Stimulated activated memory B cell treated with anti-CD40 and anti-IgM and Interleukin-4, amounts not matched to agents 10 μg/mL and 1 μg/mL and 100 μg/mL, for 72 hours (primary cell): ENCODE measurements at places on chromosomes 11 and 22.
A peak's percentile ranks its signal among the peaks of the same experiment; 100 is the strongest.

DNA sequence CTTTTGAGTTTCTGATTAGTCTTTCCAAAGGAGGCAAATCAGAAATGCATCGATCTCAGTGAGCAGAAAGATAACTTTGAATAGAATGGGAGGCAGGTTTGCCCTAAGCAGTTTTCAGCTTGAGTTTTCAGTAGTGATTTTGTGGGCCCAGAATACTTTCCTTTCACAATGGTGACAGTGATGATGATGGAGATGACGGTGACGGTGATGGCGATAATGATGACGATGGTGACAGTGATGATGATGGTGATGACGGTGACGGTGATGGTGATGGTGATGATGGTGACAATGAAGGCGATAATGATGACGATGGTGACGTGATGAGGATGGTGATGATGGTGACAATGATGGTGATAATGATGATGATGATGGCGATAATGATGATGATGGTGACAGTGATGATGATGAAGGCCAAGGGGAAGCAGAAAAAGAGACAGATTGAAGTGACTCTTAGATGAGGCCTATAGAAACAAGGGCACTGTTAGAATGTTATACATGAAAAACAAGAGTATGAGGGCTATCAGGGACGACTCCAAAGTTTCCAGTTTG, 153.4 kb upstream of the B3GAT1 start:
- no peak for ATAC-seq

DNA sequence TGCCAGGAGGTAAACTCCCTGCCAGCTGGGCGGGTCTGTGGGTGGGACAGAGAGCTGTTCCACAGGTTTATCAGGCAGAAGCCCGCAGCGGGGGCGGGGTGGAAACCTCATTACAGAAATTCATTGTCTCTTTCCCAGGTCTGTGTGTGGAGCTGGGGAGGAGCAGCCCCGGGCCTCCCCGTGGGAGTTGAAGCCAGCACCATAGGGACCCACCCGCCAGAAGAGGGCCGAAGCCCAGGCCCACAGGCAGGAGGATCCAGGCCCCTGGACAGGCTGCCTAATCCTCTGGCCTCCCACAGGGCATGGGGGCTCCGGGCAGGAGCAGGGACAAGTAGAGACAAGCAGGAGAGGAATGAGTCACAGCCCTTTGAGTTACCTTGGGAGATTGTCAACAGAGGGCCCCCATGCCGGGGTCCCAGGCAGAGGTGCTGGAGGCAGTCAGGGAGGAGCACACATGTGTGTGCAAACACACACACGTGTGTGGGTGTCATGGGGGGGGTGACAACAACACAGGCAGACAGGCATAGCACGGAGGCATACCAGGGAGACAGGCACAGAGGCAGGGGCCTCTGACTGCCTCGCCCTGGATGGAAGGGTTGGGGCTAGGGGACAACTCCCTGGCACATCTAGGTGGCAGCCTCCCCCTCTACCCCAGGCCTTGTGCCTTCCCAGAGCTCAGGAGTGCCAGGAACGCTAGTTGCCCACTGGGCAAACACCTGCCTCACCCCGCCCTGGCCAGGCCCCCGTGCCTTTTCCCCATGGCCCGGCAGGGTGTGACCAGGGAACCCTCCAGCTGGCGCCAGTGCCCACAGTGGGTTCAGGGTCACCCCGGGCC, 1.4 kb downstream of the CDC42BPG start:
- no peak for ATAC-seq

GRCh38 chr11:8638300-8638699, 44.2 kb downstream of the TRIM66 start:
- ATAC-seq: no peak

DNA sequence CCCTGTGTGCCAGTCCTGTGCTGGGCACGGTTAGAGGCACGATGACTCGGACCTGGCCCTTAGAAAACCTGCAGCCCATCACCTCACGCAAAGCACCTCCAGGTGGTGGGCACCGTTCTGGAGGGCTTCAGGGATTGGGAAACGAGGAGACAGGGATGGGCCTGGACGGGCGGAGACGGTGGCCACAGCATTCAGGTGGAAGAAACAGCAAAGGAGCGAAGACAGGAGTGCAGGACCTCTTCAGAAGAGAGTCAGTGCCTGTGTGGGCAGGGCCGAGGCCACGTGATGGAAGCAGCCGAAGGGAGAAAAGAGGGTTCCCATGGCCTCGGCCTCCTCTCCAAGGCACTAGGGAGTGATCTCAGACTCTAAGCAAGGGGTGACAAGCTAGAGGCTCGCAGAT, 8.1 kb upstream of the SLC22A12 start:
- no peak for ATAC-seq

DNA sequence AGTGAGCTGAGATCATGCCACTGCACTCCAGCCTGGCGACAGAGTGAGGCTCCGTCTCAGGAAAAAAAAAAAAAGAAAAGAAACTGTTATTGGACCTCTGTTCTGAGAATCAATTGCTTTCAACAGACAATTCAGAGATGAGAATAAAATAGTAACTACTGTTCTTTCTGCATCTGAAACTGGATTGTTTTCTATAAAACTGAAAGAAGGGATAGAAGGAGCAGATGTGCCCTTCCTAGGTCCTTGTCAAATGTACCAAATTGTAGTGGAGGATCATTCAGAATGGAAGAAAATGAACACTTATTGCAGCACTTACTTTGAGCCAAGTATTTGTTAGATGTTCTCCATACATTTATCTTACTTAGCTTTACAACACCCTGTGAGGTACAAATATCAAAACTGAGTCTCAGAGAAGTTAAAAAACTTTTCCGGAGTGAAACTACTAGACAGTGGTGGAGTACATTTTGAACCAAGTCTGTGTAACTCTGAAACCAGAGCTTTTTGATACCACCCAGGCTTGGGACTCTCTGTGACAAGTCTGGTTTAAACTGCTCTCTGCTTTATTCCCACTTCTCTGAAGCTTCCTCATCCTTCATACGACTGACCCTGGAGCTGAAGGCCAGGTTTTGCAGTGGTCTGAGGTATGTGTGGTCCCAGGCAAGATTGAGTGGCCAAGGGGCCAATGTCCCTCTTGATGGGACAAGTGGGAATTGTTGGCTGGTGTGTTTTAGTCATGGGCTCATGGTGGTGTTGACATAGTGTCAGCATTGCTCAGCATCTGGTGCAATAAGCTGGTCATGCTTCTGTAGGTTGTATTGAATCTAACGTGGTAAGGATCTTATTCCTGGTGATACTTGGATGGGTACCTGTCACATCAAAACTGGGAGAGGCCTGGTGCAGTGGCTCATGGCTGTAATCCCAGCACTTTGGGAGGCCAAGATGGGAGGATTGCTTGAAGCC, 48.2 kb upstream of the CCDC134 start:
- no peak for ATAC-seq

- no peak for ATAC-seq
Observed at GRCh38 chr11:17161515-17161914, 46.3 kb downstream of the PIK3C2A start.

GRCh38 chr11:128814856-128815705, 52.0 kb downstream of the KCNJ1 start:
- no peak for ATAC-seq

- ATAC-seq: no peak
Observed at GRCh38 chr11:521177-521688, 14.1 kb downstream of the HRAS start.

DNA sequence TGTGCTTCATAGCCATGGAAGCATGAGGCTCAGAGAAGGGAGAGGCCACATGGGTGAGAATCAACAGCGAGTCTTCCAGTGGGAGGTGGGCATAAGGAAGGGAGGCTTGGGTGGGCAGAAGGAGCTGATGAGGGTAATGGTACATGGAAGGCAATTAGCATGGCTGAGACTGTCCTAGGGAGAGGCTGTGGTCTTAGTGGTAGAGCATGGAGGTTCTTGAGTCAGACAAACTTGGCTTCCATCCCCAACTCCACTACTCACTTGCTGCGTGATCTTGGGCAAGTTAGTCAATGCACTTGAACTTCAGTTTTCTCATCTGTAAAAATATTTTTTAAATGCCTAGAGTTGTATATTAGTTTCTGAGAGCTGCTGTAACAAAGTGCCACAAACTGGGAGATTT, 227.2 kb upstream of the E2F8 start:
- ATAC-seq: no peak

DNA sequence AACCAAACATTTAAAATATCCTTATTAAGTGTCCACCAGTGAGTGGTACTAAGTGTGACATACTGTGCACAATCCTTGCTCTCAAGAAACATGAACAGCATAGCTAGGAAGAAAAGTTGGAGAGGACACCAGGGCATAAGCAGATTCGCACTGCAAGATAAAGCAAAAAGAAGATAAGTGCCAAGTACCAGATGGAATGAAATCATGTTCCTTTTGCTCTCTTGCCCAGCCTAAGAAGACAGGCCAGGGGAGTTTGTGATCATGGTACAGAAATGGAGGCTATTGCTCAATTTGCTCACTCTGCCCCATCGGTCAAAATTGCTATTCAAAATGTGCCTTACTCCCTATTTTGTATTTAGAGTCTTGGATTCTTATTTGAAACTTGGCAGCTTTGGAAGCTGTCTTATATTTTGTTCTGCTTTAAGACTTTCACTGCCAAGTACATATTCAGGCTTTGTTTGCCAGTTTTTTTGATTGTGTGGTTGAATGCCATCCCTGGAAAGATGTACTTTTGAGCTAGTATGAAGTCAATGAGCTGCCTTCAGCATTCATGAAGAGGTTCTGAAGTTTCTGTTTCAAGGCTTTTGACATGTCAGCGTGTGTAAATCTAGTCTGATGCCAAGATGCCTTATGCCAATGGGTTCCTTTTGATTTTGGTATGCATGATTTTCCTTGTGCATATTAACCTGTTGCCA, 90.3 kb downstream of the PAX6 start:
- no peak for ATAC-seq

DNA sequence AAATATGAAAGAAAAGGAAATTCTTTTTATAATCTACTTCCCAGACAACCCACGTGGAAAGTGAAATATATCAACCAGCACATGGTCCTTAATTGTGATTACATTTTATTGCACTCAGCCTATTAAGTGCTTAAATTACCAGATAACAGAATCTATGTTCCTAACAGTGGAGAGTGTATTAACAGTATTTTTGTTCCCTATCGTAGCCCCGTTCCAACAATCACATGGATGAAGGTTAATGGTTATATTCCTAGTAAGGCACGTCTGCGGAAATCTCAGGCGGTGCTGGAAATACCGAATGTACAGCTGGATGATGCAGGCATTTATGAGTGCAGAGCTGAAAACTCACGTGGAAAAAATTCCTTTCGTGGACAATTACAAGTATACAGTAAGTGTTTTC, 626.1 kb upstream of the ARHGAP42 start:
- no peak for ATAC-seq

DNA sequence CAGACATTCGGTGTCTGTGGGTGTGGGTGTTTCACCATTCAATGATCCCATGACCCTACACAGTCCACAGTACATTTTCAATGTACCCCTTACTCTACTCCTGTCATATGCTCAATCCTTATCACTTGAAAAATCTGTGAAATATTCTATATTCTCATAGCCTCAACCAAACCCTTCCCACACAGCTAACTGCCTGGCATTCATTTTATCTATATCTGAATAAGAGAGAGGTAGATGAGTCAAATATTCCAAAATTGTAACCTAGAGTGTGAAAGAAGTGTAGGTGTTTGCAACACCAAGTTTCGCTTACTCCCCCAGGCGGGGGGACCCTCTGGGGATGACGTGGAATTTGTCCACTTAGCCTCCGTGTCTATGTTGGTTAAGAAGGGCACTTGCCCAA, 354.8 kb downstream of the ETS1 start:
- no peak for ATAC-seq

DNA sequence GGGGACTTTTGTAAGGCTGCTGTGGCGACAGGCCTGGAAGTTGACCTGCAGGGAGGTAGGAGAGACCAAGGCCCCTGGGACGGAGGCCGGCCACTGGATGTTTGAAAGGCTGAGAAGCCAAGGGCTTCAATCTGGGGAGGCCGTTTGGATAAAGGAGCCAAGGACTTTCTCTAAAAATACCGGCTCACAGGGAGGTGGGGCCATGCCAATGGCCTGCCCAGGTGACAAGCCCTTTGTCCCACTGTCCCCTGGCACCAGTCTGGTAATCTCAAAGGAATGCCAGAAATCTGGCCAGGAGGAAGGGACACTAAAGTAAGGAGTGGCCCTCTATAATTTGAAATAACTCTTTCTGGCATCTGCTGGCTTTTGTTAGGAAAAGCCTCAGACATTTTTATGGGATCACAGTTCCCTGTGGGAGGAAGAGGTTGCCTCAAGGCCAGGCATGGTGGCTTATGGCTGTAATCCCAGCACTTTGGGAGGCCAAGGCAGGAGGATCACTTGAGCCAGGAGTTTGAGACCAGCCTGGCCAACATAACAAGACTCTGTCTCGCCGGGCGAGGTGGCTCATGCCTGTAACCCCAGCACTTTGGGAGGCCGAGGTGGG, 1.9 kb upstream of the CHKA start:
- ATAC-seq: no peak

DNA sequence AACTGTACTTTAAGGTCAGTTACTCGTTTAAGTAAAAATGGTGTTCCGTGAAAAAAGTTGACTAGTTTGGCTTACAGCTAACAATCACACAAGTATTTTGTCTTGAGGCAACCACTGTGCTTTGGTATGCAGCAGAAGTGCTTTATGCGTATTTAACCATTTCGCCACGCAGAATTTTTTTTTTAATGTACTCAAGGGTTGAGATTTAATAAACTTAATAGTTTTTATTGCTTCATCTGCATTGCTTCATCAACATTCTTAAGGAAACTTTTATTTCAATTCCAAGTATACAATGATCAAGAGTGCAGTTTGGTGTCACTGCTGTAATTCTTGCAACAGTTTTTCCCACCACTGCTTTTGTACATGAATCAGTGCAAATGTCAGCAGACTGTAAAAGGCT, 66.4 kb downstream of the ZNRF3 start:
- ATAC-seq: no peak

DNA sequence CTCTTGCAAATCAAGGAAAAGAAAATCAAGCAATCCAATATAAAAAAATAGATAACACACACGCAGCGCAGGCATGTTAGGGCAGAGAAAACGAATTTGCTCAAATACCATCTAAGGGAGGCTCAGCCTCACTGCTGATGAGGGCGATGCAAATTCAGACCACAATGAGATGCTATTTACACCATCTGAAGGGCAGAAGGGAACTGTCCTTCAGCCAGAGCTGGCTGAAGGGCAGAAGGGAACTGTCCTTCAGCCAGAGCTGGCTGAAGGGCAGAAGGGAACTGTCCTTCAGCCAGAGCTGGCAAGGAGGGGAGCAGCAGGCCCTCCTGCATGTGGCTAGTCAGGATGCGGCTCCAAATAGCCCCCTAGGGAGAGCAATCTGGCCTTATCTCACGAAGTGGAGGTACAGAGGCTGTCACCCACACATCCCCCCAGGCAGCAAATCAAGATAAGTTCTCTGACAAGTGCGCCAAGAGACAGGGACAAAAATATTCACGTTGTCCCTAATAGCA, 7.6 kb upstream of the SLC39A13 start:
- peak; percentile 82 for ATAC-seq

GRCh38 chr22:20774882-20775281, 969 bp downstream of the SERPIND1 start:
- no peak for ATAC-seq

DNA sequence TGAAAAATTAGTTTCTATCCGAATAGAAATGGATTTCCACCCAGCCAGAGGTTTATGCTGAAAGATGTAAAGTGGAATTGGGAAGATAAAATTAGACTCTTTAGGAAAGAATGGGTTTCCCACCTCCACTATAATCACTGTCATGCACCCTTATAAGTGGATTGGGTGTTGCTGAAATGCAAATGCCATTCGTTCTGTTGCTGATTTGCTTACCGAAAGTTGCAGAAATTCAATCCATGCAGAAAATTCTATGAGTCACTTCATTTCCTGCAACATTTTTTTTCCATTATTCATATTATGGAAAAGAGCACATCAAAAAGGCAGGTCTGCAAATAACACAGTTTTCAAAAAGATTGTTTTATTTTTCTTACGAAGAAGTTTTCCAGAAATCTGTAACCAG, 65.6 kb downstream of the LDLRAD3 start:
- ATAC-seq: no peak
